Muscle of back (tissue), 13 donors: ENCODE measurements at places on chromosomes 5 and 9. TPM values are rescaled to one million over a fixed set of nuclear protein-coding genes. Genes with fewer than 3 reads are reported as not detected.

Gene CSF1R
- 36.4 TPM for polyA plus RNA-seq

Gene RETREG1
- polyA plus RNA-seq, result 95.4 TPM

Gene CORO2A
- 0.29 TPM for polyA plus RNA-seq

Gene TAF1L
- polyA plus RNA-seq, result not detected

Gene LRRC19
- 0.13 TPM for polyA plus RNA-seq

Gene LHX3
- not detected for polyA plus RNA-seq

Gene ADRA1B
- 0.68 TPM for polyA plus RNA-seq

Gene CDH9
- not detected for polyA plus RNA-seq

Gene SLC34A1
- 0.20 TPM for polyA plus RNA-seq

Gene RASEF
- 0.35 TPM for polyA plus RNA-seq

Gene MCC
- polyA plus RNA-seq, result 15.8 TPM

Gene UBLCP1
- polyA plus RNA-seq, result 23.8 TPM

Gene GCNT1
- 5.0 TPM for polyA plus RNA-seq

Gene EQTN
- polyA plus RNA-seq, result not detected

Gene SNCAIP
- polyA plus RNA-seq, result 14.1 TPM

Gene C9orf152
- 0.14 TPM for polyA plus RNA-seq

Gene ARL14EPL
- polyA plus RNA-seq, result not detected

Gene ISCA1
- 26.8 TPM for polyA plus RNA-seq

Gene TUSC1
- 8.2 TPM for polyA plus RNA-seq

Gene ANKRD31
- polyA plus RNA-seq, result 0.18 TPM

Gene FGD3
- 4.1 TPM for polyA plus RNA-seq

Gene PCA3
- polyA plus RNA-seq, result 0.88 TPM

Gene OR1J2
- not detected for polyA plus RNA-seq

Gene PAPPA
- polyA plus RNA-seq, result 1.2 TPM

Gene PCDHA9
- not detected for polyA plus RNA-seq

Gene BAAT
- polyA plus RNA-seq, result 0.55 TPM

Gene TSTD2
- polyA plus RNA-seq, result 28.9 TPM

Gene TSSK1B
- not detected for polyA plus RNA-seq

Gene NUTM2G
- 0.95 TPM for polyA plus RNA-seq

Gene GPRIN1
- 0.63 TPM for polyA plus RNA-seq

Gene FAM163B
- not detected for polyA plus RNA-seq

Gene AQP7
- 2.4 TPM for polyA plus RNA-seq

Gene PAM
- 120 TPM for polyA plus RNA-seq

Gene CAMK2A
- polyA plus RNA-seq, result 32.6 TPM

Gene SLC6A7
- polyA plus RNA-seq, result 0.76 TPM

Gene STOML2
- 67.3 TPM for polyA plus RNA-seq

Gene CD72
- 1.6 TPM for polyA plus RNA-seq

Gene NR4A3
- polyA plus RNA-seq, result 0.90 TPM

Gene PHYHD1
- polyA plus RNA-seq, result 33.4 TPM

Gene TRMT10B
- polyA plus RNA-seq, result 15.4 TPM

Gene CEP78
- polyA plus RNA-seq, result 22.2 TPM

Gene GADD45G
- 10.2 TPM for polyA plus RNA-seq

Gene KCNV2
- polyA plus RNA-seq, result 0.09 TPM

Gene TGFBI
- 146 TPM for polyA plus RNA-seq

Gene PDZD2
- polyA plus RNA-seq, result 7.1 TPM

Gene NUDCD2
- polyA plus RNA-seq, result 46.7 TPM

Gene DNM1
- 74.7 TPM for polyA plus RNA-seq

Gene ATP10B
- polyA plus RNA-seq, result 0.64 TPM

Gene IFNA2
- polyA plus RNA-seq, result not detected

Gene FAM78A
- 30.9 TPM for polyA plus RNA-seq
